ENCODE measurements at places on chromosomes 6 and 20.
A peak's percentile ranks its signal among the peaks of the same experiment; 100 is the strongest.

GRCh38 chr6:163522033-163522432 lies 107.5 kb downstream of the QKI start:
- no peak for DNase-seq

GRCh38 chr6:29426654-29427053 lies 11.9 kb downstream of the OR12D1 start:
- DNase-seq: no peak

GRCh38 chr6:71288228-71289038 lies at the start of gene OGFRL1:
Gene OGFRL1, plus strand, starts transcription at chr6:71288811. Its CDS starts 126 bp downstream, at chr6:71288937.
- DNase-seq: peak; percentile 86

DNA sequence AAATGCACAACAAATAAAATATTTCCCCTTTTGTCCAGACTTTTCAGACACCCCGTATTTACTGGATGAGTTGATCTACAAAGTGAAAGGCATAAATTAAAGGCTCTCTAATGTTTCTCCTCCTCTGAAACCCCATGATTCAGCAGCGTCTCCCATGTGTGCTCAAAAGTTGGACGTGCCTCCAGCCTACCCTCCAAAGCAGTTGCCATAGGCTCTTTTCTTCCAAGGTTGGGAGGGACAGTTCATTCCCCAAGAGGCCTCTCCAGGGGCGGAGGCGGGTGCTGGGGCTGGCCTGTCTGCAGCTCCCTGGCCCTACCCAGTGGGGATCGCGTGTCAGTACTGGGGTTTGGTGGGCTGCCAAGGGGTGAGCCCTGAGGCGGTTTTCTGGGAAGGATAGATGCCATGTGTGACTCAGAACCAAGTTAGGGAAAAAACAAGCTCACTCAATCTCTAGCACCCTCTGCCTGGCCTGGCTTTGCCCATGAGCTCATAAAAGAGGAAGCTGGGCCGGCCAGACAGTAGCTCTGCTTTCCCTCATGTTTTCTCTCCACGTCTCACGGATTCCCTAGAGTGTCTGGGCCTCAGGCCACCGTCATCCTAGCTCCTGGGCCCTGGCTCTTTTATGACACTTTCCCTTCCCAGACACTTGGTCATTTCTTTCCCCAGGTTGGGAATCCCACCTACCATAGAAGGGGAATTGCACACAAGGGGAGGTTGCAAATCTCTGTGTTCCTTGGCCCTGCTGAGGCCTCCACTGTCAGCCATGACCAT lies 8.0 kb upstream of the IER3 start:
- peak; percentile 96 for DNase-seq

- no peak for DNase-seq
Observed at GRCh38 chr6:53136000-53136609, 12.5 kb downstream of the GCM1 start.

- no peak for DNase-seq
Observed at GRCh38 chr20:3436864-3437574, 29.6 kb upstream of the DNAAF9 start.

DNA sequence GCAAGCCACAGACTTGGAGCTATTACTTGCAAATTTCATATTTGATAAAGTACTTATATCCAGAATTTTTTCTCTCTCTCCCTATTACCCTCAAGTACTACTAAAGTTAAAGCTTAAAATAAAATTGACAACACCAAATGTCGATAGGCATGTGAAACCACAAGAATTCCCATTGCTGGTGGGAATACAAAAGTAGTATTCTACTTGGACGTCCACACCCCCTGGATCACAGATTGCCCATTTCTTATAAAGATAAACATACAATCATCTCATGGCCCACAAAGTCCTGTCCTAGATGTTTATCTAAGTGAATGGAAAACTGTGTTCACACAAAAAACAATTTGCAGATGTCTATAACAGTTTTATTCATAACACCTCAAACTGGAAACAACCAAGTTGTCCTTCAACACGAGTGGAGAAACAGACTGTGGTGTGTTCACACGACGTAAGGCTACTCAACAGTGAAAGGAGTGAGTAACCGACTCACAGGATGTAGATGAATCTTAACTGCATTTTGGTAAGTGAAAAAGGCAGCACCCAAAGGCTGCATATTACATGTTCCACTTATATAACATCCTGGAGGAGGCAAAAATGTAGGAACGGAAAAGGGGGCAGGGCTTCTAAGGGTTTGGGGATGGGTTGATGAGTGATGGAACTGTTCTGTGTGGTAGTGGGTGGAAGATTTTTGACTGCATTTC lies 297.4 kb downstream of the THBS2 start:
- no peak for DNase-seq

- no peak for DNase-seq
Observed at GRCh38 chr6:54286141-54286540, 22.1 kb upstream of the TINAG start.

DNA sequence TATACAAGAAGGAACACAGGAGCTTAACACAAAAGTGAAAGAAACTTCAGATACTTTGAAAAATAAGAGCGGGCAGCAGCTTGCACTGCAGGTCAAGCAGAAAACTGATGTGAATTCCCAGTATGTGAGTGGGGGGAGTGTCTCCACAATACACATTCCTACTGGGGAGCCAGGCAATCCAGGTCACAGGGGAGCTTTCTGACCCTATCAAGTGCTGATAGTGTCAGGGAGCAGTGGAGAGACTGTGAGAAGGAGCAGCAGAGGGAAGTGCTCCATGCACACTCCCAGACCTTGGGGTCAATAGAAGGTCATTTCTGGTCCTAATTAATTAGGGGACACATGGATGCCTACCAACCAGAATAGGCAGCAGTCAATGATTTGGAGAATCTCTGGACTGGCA lies 59.4 kb downstream of the PDSS2 start:
- no peak for DNase-seq

DNA sequence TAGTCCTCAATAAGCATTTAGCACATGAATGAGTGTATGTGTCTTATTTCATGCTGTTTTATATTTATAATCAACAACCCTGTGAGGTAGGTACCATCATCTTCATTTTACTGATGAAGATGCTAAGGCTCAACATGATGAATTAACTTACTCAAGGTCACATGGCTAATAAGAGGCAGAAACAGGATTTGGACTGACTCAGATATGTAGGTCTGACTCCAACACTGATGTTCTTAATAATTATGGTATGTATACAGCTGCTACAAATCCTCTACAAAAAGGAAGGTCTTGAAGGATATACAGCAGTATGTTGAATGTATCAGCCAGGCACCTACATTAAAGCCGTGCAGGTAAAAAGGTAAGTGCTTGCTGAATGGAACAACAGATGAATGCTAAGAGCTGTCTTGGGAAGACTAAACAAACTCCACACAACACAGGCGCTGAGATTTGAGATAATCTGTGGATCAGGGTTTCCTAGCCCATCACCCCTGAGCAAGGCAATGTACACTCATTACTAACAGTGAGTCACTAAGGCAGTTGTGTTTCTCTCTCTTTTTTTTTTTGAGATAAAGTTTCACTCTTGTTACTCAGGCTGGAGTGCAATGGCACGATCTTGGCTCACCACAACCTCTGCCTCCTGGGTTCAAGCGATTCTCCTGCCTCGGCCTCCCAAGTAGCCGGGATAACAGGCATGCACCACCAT lies 31.9 kb downstream of the TTI1 start:
- DNase-seq: no peak

- no peak for DNase-seq
Observed at GRCh38 chr6:2514965-2515543, 235.7 kb downstream of the MYLK4 start.

Data from sciatic nerve (tissue), 2 donors.